ENCODE measurements at places on chromosomes 3 and 15.

- DNase-seq, result peak; percentile 1
Measured at GRCh38 chr3:161560008-161560637, 63.5 kb downstream of the OTOL1 start.

DNA sequence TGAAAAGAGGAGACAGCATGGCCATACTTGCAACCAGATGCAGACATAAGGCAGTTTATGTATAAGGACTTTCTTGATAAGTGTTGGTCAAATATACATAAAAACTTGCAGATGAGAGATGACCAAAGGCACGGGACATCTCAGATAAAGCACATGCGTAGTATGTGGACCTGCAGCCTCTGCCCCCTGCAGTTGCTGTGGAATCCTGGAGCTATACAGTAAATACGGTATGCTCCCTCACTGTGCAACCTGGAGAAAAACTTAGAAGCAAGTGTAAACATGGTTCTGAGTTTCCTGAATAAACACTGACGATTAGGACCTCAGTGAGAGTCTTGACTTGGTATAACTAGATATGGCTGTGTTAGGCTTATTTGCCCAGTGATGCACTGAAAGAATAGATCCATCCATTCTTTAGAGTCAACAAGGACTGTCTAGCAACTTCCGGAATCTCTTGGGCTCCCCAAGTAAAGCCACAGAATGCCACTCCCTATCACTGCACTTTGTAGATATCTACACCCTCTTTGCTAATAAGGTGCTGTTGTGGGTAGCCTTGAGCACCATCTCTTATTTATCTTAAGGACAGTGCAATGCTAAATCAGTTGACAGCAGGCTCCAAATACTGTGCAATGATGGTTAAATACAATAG lies 40.2 kb downstream of the GJD2 start:
- DNase-seq, result no peak

DNA sequence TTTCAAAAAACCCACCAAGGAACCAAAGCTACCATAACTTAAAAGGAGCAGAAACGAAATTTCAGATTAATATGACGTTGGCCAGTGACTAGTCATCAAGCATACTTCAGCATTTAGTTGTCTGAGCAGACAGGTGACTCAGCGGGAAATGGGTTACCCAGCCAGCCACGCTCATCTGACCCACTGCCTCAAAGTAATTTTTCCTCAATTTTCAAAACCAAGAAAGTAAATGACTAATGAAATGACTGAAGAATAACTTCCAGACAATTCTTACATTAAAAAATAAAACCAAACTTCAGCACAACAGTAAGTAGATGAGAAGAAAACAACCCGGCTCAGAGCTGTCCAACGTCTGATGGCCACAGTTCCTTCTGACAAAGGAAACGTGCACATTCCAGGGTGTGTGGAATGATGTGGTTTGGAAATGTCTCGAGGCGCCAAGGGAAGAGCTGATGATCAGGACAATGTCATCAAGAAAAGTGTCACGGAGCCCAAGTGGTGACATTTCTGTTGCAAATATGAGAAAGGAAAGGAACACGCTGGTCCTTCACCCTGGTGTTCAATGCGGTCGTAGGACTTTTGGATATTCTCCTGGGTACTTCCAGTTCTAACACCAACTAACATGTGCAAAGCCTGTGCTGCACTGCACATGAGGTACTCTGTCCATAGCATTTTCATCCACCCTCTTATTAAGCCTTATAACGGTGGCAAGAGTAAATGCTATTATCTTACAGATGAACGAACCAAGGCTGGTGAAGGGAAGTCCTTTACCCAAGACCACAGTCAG lies 79.1 kb downstream of the FOXP1 start:
- DNase-seq, result no peak

- no peak for DNase-seq
Measured at GRCh38 chr15:60442763-60443162, 36.2 kb downstream of the ICE2 start.

- no peak for DNase-seq
Measured at GRCh38 chr15:44883199-44883877, 73.1 kb upstream of the TERB2 start.

All from dermis microvascular lymphatic vessel endothelial cell (primary cell).